GM13977 (cell line): ENCODE measurements at places on chromosomes 2 and 18.

- DNase-seq: no peak
These were observed 56.0 kb downstream of the DCDC2C start for GRCh38 chr2:3759331-3759730.

GRCh38 chr2:76009484-76009883, 298.8 kb upstream of the GCFC2 start:
- no peak for DNase-seq

- no peak for DNase-seq
These were observed 64.2 kb upstream of the OTOF start for GRCh38 chr2:26542194-26542455.

DNA sequence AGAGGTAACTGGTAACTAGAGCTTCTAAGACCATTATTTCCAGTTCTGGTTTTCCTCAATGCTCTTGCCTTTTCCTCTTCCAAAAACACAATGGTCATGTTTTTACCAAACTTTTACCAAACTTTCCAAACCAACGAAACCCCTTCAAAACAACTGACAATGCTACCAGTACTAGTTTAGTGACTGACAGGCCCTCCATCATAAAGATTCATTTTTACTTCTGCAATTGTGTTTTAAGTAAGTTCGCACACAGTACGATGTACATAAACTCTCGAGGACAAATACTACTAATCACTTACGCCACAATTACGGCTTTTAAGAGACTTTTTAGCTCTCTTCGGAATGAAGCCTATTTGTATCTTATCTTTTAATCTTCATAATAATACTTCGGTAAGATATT, 900 bp downstream of the C18orf32 start:
- no peak for DNase-seq

DNA sequence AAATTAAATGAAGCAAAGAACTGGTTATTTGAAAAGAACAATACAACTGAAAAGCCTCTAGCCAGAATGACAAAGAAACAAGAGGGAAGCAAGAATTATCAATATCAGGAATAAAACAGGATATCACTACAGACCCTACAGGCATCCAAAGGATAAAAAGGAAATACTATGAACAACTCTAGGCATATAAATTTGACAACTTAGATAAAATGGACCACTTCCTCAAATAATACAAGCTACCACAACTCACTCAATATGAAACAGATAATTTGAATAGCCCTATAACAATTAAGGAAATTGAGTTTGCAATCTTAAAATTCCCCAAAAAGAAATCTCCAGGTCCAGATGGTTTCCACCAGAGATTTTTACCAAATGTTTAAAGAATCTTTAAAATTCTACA, 19.8 kb downstream of the RPRD1A start:
- no peak for DNase-seq

DNA sequence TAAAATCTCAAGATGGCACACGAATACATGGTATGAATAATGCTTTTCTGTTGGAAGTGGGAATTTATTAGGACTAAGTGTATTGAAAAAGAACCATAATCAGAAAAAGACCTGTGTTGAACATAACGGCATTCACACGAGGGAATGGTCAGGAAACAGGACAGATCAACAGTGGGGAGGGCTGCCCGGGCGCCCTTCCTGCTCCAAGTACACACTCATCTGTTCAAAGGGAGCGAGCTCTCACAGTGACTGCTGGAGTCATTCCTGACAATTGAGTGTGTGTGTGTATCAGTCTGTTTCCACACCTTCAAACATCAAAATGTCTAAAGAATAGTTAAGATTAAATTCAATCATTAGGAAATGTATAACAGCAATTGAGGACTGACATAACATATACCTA, 167.2 kb downstream of the HDAC4 start:
- no peak for DNase-seq

- no peak for DNase-seq
These were observed 388.6 kb downstream of the PARD3B start for GRCh38 chr2:204933735-204934374.

- DNase-seq: no peak
These were observed 2.3 kb upstream of the NCKAP1 start for GRCh38 chr2:183040604-183041003.

DNA sequence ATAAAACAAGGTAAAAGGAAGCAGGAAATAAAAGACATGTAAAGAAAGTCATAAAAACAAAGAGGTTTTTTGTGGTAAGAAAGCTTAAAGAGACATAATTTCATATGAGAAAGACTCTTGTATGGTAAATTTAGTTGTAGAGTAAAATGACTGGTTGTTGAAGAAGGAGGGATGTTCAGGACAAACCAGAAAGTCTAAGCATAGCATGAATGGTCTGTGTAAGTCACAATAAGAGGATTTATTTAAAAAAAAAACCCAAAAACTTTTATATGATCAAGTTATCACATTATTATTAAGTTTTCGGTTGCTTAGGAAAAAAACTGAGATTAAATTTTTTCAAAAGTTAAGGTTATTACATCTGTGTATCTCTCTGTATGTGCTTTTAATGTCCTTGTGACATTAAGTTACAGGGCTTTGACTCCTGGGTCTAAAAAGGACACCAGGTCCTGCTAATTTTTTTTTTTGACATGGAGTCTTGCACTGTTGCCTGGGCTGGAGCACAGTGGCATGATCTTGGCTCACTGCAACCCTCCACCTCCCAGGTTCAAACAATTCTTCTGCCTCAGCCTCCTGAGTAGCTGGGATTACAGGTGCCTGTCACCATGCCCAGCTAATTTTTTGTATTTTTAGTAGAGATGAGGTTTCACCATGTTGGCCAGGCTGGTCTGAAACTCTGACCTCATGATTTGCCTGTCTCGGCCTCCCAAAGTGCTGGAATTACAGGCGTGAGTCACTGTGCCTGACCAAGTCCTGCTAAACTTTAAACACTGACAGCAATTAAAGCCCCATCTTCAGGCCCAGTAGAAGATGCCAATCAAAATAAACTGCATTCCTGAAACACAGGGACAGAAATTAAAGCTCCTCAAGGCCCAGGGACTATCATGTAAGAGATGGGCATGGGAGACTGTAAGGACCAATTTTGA, 14.2 kb upstream of the OXER1 start:
- DNase-seq: no peak

DNA sequence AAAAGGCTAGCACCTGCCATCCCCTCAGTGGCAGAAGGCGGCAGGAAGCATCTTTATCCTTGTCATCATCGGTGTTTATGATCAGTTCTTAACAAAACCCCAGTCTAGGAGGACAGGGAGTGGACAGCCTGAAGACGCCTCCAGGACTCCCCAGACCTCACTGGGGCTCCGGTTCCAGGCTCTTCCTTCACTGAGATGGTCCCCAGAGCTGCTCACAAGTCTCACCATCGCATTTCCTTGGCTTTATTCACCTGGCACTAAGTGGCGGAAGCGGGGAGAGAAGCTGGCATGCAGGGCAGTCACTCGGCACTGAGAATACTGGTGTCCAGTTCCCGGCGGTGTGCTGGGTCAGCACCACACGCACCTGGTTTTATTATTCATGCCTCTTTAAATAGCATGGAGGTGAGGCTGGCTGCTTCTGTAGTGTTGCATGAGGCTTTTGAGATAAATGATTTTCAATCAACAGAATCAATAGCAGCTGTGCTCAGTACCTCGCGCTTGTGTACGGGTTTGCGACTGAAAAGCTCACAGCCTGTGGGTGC, 68.7 kb downstream of the CABLES1 start:
- no peak for DNase-seq
